Urinary bladder (tissue), 4 donors: ENCODE measurements at places on chromosomes 13 and 19.

- DNase-seq, result no peak
Measured at GRCh38 chr13:101452519-101453485, at the start of gene ITGBL1. Gene ITGBL1 (plus strand): TSS chr13:101452675. CDS start chr13:101452834, 159 bp downstream.

DNA sequence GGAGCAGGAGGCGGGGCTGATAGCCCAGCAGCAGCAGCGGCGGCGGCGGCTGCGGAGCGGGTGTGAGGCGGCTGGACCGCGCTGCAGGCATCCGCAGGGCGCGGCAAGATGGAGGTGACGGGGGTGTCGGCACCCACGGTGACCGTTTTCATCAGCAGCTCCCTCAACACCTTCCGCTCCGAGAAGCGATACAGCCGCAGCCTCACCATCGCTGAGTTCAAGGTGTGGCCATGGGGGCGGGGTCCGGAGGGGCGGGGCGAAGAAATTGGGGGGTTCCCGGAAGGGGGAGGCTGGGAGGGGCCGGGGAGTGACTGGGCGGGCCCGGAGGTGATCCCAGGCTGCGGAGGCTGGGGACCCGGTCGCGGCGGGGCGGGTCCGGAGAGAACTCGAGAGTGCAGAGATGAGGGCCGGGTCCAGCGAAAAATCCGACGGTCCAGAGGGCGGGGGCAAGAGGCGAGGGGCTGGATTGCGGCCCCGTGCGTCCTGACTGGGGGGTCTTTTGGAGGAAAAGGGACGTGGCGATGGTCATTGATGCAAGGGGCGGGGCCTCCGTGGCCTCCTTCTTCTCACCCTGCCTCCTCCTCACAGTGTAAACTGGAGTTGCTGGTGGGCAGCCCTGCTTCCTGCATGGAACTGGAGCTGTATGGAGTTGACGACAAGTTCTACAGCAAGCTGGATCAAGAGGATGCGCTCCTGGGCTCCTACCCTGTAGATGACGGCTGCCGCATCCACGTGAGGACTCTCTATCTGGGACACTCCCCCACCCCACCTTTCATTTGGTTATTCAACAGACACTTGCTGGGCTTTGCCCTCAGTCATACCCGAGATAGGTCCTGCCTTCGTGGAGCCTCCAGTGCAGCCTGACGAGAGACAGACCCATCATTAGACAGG is at the start of gene TBCB:
TBCB (plus strand) TSS at position 16 of the 891 bp plus-strand sequence; CDS start at position 109, 93 bp downstream.
- DNase-seq, result no peak

GRCh38 chr13:83878691-83879430 is 3.4 kb downstream of the SLITRK1 start:
- no peak for DNase-seq

DNA sequence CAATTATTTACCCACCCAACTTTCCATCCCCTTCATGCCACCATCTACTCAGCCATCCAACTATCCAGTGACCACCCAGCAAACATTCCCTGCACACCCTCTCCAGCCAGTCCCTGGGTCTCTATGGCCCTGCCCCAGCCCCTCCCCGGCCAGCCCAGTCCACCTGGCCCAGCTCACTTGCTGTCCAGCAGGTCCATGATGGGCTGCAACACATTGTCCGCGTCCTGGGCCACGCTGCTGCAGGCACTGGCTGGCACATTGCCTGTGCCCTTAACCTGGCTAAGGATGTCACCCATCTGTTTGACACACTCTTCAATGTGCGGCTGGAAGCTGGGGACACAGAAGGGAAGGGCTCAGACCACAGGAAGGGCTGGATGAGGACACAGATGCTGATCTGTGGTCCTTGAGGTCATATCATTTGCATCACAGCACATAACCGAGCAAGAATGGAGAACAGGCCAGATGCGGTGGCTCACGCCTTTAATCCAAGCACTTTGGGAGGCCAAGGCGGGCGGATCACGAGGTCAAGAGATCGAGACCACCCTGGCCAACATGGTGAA is 61.6 kb downstream of the UNC13A start:
- DNase-seq, result no peak

DNA sequence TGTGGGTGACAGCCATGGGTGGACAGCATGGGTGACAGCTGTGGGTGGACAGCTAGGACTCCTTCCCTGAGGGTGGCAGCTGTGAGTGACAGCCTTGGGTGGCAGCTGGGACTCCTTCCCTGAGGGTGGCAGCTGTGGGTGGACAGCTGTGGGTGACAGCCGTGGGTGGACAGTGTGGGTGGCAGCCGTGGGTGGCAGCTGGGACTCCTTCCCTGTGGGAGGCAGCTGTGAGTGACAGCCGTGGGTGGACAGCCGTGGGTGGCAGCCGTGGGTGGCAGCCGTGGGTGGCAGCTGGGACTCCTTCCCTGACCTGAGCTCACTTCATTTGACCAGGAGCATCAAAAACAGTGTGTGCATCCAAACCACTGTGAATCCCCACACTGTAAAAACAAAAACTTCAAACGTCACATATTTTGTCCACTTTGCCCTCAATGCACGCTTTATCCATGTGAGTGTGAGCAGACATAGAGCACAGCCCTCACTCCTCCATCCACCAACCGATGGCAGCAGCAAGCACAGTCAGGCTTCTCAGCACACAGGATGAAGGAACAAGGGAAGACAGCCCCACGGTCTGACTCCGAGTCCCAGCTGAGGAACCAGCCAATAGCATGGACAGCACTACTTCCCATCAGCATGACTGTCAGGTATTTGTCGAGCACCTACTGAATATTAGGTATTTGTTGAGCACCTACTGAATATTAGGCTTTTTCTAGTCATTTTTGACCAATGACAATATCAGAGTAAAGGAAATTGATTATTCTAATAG is 1.6 kb upstream of the CFAP97D2 start:
- DNase-seq, result no peak

DNA sequence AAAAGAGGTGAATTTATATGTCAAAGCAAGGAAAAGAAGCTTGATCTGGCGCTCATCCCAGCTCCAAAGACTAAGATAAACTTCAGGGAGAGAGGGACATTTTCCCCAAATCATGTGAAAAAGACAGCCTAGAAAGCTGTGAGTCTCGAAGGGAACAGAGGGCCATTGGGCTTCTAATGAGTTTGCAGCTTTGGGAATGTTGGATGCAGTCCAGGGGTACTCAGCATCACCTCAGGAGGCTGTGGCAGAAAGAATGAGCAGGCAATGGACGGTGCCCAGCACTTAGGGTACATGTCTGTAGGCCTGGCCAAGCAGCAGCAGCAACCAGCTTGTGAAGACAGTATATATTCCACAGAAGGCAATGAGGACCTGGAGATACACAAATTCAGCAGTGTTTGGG is 25.7 kb upstream of the WASF3 start:
- DNase-seq, result no peak

GRCh38 chr19:11375143-11375948 is 880 bp downstream of the SWSAP1 start:
- no peak for DNase-seq

DNA sequence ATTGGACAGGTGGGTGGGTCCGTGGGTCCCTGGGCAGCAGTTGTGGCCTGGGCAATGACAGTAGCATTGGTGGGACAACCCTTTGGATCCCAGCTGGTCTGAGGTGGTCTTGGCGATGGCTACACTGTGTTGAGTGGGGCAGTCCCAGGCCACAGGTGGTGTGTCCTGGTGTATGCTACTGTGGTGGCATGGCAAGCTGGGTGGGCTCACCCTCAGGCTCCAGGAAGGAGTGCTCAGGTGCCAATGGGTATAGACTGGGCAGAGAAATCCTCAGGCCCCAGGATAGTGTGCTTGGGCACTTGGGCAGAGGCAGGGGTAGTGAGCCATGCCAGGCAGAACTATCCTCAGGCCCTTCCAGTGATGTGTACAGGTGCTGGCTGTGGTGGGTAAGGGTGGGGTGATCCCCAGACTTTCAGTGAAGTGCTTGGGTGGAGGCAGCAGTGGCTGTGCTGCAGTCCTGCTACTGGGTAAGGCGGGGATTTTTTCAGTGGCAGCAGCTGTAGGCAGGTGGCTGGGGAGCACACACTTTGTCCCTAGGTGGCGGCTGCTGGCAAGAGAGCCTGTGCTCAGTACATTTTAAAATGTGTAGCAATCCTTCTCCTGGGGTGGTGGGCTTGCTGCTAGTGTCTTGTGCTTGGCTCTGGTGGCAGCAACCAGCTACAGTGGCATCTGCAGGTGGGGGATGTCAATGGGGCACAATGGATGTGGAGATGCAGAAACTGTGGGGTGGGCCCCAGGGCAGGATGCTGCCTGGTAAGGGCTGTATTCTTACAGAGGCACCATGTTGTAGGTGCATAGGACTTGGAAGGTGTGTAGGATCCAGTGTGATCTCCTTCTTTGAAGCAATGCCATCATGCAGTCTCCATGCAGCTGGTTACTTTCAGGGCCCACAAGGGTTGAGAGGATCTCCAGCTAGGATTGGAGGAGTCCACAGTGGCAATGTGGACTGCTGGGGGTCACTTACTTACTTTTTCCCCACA is 64.9 kb downstream of the DNAJC3 start:
- no peak for DNase-seq

DNA sequence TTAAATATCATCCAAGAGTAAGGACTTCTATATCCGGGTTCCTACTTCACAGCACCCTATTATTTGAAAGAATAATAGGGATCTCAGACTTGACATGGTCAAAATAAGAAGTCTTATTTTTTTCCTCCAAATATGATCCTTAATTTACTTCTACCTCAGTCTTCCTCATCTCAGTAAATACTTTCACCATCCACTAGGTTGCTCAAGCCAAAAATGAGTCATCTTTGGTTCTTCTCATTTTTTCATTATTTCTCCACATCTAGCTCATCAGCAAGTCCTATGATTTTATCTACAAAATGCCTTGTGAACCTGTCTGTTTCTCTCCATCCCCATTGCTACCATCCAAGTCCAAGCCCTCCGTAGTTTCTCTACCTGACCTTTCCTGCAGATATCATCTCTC is 121.9 kb upstream of the GJB6 start:
- DNase-seq, result no peak

DNA sequence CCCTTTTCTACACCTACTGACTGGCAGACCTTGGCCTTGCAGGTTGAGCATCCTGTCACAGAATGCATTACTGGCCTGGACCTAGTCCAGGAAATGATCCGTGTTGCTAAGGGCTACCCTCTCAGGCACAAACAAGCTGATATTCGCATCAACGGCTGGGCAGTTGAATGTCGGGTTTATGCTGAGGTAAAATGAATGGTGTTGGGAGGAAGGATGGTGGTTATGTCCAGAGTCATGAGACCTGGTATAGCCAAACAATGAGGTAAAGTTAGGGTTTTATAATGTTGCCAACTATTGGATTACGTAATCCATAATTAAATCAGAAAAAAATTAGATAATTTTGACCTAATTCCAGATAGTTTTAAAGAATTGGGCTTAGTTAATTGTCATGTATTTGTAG is 212.5 kb downstream of the PCCA start:
- DNase-seq, result no peak

DNA sequence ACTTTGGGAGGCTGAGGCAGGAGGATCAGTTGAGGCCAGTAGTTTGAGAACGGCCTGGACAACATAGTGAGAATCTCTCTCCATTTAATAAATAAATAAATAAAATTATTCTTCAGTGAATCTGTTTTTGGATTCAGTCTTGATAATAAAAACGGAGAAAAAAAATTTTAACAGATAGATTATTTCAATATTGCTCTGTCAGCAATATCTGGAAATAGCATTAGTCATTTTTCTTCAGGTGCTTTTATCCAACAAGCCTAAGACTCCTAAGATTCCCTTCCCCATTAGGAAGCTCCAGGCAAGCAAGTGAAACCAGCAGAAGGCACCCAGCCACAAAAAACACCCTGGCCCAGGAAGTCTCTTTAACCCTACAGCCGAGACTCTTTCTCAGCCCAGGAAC is 21.3 kb upstream of the LPAR6 start:
- no peak for DNase-seq

DNA sequence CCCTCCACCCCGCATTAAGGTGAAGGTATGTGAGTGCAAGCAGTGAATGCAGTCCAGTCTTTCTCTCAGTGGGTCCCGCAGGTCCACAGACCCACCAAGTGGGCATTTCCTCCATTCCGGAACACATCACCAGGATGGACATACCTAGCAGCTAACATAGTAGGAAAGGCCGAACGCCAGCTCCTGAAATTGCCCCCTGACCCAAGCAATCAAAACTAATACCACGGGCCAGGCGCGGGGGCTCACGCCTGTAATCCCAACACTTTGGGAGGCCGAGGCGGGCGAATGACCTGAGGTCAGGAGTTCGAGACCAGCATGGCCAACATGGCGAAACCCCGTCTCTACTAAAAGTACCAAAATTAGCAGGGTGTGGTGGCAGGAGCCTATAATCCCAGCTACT is 71.7 kb upstream of the VSTM2B start:
- no peak for DNase-seq

DNA sequence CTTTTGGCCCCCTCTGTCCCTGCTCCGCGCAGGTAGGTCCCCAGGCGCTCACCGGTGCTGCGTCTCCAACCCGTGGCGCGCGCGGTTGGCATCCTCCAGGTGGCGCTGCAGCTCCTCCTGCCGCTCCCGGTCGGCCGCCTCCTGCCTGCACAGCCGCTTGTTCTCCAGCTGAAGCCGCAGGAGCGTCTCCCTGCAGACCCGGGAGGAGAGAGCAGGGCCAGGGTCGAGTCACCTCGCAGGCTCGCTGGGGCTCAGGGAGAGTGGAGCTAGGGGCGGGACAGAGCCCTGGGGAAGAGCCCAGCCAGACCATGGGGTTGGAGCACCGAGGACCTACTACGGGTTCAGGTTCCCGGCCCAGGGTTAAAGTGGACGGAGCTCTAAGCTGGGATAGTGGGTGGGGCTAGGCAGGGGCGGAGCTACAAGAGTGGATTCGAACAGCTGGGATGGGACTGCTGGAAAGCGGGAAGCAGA is 9.3 kb downstream of the HOOK2 start:
- no peak for DNase-seq

GRCh38 chr13:34897220-34897619 is 44.9 kb upstream of the NBEA start:
- no peak for DNase-seq

DNA sequence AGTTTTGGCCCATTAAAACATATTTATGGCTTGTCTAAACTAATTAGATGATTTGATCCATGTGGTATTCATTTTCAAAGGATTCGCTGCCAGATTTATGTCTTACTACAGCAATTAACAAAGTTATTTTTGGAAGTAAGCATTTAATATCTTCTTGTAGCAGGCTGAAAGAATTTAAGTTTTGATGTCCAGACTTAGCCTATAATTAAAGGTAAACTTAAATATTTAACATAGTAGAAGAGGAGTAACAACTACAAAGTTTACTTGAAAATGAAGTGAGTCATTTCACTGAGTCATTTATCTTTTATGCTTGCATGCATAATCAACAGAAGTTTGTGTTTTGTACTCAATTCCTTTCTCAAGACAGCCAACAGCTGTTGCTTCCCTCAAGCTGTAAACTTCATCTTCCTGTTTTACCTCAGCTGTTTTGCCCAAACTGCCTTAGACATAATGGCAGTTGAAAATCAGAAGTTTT is 58.1 kb downstream of the EDNRB start:
- no peak for DNase-seq

GRCh38 chr13:109628251-109628699 is 158.1 kb downstream of the IRS2 start:
- DNase-seq, result no peak

DNA sequence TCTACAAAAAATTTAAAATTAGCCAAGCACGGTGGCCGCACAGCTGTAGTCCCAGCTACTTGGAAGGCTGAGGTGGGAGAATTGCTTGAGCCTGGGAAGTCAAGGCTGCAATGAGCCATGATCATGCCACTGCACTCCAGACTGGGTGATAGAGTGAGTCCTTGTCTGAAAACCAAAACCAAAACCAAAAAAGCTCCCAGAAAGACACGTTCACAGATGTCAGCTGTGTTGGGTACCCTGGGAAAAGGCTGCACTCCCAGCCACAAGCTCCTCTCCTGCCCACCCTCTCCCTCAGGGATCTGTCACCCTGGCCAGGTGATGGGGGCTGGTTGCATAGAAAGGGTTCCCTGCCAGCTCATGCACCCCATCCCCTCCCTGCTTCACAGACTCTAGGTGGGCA is 53.3 kb downstream of the RNF6 start:
- no peak for DNase-seq

- DNase-seq, result no peak
Measured at GRCh38 chr19:47257411-47258169, 1.3 kb downstream of the CCDC9 start.
